Naive thymus-derived CD4-positive, alpha-beta T cell (primary cell): ENCODE measurements at places on chromosomes 13 and 19. TPM values are rescaled to one million over a fixed set of nuclear protein-coding genes. Genes with fewer than 3 reads are reported as not detected.

Gene CNMD
- polyA plus RNA-seq: not detected

Gene ZNF536
- not detected for polyA plus RNA-seq

Gene UHRF1
- polyA plus RNA-seq: 0.07 TPM

Gene CLDN10
- not detected for polyA plus RNA-seq

Gene KLK15
- polyA plus RNA-seq: not detected

Gene PRSS57
- not detected for polyA plus RNA-seq

Gene C5AR2
- not detected for polyA plus RNA-seq

Gene PLIN5
- 0.34 TPM for polyA plus RNA-seq

Gene EBI3
- polyA plus RNA-seq: not detected

Gene SRRM5
- 1.3 TPM for polyA plus RNA-seq

Gene PSG1
- not detected for polyA plus RNA-seq

Gene LILRB1
- not detected for polyA plus RNA-seq

Gene ZSCAN1
- not detected for polyA plus RNA-seq

Gene OR7D2
- not detected for polyA plus RNA-seq

Gene HSD17B14
- polyA plus RNA-seq: 1.7 TPM

Gene CGB1
- not detected for polyA plus RNA-seq

Gene SMIM44
- not detected for polyA plus RNA-seq

Gene ZNF541
- 0.58 TPM for polyA plus RNA-seq

Gene RFX1
- 1.0 TPM for polyA plus RNA-seq

Gene LRRC25
- polyA plus RNA-seq: 0.20 TPM

Gene FCER2
- 0.52 TPM for polyA plus RNA-seq

Gene SIAH3
- polyA plus RNA-seq: 0.13 TPM

Gene PKN1
- 88.2 TPM for polyA plus RNA-seq

Gene MYO1F
- 0.83 TPM for polyA plus RNA-seq

Gene CLIP3
- polyA plus RNA-seq: 5.2 TPM

Gene ATP7B
- 0.18 TPM for polyA plus RNA-seq

Gene UGGT2
- polyA plus RNA-seq: not detected

Gene ZNF85
- polyA plus RNA-seq: 14.0 TPM
